GM12891 (cell line): ENCODE measurements at places on chromosomes 7 and 10.
A peak's percentile ranks its signal among the peaks of the same experiment; 100 is the strongest.

- DNase-seq: no peak
Measured at GRCh38 chr7:4613846-4614548, 68.1 kb upstream of the FOXK1 start.

GRCh38 chr7:106866298-106867281, 1.5 kb downstream of the PIK3CG start:
- no peak for DNase-seq

- peak; percentile 13 for DNase-seq
Measured at GRCh38 chr7:20329389-20330238, 1.1 kb upstream of the ITGB8 start.

GRCh38 chr7:45650404-45651394, 76.5 kb downstream of the ADCY1 start:
- DNase-seq: no peak

DNA sequence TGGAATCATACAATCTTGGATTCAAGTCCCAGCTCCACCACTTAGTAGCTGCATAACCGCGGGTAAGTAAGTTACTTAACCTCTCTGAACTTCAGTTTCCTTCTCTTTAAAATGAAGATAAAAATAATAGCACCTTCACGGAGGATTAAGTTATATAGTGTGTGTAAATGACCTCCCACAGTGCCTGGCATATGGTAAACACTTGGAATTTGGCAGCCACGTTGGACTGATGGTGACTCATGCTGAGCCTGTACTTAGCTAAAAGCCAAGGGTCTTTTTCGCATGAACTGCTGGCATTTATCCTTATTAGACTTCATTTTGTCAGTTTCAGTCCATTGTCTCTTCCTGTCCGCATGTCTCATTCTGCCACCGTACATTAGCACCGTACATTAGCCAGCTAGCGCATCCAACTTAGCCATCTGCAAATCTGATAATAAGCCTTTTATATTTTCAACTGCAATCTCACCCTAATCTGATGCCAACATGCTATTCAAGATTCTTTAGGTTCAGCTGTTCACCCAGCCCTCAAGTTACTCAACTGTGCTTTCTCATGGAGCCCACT, 11.2 kb downstream of the SLC13A4 start:
- no peak for DNase-seq
